HuH-7.5 (cell line): ENCODE measurements at places on chromosomes 12 and 14.
A peak's percentile ranks its signal among the peaks of the same experiment; 100 is the strongest.

DNA sequence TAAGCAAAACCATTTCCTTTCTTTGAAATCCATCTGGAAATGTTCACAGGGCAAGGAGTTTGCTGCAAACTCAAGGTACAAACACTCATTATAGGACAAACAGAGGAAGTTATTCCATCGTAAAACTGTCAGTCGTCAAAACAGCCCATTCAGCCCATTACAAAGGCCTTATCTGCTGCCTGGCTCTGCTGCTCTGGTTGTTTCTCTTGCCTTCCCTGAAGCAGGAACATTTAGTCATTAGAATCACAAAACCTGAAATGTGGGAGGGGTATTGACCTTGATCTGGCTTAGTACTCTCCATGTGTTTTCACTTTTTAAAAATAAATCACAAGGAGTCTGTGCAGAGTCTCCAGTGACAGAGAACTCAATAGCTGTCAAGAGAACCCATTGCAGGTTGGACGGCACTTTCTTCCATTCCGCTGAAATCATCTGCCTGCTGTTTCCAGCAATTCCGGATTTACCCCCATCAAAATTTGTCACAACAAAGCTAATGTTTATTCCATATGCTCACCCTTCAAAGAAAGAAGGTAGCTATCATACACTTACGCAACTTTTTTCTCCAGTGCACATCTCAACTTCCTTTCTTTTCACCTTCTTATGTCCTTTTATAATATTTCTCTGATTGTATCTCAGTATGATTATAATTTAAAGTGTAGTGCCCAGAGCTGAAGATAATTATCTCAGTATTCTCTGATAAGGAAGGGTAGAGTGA, 24.6 kb upstream of the ITPR2 start:
- no peak for DNase-seq

DNA sequence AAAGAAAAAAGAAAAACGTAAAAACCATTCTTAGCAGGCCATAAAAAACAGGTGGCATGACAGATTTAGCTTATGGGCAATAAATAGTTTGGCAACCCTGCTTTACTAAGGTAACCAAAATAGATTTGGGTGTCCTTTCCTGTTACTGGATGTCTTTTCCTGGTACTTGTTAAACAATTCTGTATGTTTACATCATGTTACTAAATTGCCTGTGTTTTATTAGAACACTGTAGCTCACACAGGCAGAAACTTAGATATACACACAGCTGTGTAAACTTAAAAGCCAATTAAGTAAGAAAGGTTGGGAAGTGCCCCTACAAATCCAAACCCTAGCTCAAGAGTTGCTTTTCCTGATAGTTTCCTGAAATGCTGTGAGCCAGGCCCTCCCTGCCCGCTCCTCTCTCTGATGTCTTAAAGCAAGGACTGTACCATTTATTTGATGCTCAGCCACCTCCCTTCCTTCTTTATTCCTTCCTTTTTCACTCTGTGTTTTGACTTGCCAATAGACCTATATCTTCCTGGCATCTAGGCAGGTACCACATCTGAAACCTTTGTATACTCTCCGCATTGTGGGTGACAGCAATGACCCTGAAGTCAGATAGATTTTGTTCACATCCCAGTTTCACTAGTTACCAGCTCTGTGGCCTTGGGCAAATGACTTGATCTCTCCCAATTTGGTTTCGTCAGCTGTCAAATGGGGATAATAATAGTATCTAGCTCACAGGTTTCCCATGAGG, 3.7 kb upstream of the CAMKK2 start:
- DNase-seq, result no peak

DNA sequence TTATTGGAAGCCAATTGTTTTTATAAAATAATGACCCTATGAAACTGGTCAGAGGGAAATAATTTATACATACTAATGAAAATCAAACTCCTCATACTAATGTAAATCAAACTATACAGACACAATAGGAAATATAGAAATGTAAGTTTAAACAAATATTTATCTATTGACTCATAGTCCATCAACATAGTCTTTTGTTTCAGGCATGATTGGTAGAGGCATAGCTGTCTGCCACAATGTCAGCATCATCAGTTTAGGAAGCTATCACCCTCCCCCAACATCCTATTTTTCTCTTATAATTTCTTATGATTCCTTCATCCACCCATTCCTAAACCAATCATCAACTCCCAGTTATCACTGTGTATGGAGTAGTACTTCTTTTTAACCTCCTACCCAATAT, 117.7 kb downstream of the SLC38A6 start:
- DNase-seq, result no peak

DNA sequence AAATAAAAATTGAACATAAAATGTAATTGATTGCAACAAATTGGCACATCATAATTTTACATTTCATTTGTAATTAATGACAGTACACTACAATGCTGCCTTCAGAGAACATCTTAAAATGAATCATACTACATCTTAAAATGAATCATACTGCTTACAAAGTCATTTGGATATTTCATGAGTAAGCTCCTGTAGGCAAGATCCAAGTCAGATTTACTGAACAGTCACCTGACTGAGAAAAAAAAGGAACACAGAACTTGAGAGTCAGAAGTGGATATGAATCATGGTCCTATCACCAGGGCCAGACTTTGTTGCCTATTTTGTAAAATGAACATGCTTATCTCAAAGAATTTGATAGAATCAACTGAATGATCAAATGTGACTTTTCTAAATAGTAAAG, 32.7 kb upstream of the FBLN5 start:
- DNase-seq, result no peak

GRCh38 chr14:32934881-32935633, 3.6 kb upstream of the NPAS3 start:
- no peak for DNase-seq

GRCh38 chr12:132218915-132219314, 74.7 kb downstream of the NOC4L start:
- DNase-seq, result peak; percentile 76

DNA sequence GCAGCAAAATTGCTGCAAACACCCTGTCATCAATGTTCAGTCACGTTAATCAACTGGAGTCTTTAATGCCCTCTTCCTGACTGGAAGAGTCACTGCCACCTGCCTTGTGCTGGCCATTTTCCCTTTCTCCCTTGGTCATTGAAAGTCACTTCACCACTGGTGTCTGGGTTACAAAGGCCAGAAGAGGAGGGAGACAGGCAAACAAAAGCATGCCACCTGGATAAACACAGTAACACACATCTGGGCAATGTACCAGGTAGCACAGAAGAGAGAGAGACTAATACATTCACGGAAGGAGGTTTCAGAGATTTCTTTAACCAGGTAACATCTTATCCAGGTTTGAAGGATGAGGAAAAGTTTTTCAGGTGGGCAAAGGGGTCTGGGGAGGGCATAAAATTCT, 32.7 kb downstream of the GPHB5 start:
- DNase-seq, result no peak

DNA sequence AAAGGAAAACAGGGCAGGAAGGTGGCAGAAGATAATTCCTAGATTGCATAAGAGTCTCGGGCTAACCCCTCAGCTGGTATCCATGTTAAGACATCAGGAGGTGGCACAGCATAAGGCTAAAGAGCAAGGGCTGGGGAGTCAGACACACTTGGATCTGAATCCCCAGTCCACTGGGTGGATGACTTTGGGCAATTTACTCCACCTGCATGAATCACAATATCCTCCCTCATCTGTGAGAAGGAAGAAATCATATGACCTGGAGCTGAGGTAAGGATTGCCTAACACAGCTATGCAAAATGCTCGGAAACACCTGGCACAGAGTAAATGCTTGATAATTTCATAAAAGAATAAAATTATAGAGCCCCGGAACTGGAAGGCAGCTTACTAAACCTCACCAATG, 217.9 kb downstream of the PIK3C2G start:
- DNase-seq, result no peak

GRCh38 chr12:7346551-7347225, 42.8 kb downstream of the ACSM4 start:
- DNase-seq, result no peak

GRCh38 chr12:2939191-2939590, 20.0 kb upstream of the TEAD4 start:
- DNase-seq, result no peak

DNA sequence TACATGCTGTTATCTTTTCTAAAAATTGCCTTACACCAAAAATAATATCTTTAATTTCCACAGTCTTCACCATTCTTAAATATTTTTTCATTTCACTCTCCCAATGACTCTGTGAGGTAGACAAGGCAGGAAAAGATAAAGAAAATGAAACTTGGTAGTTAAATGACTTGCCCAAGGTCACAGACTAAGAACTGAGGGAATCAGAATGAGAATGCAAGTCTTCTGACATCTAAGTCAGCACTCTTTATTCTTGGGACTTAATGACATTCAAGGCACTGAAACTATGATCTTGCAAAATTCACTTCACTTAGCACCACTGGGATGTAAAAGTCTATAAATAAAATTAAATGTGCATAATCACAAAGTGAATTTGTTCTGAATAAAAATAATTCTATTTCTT, 104.5 kb downstream of the SLC2A13 start:
- no peak for DNase-seq

DNA sequence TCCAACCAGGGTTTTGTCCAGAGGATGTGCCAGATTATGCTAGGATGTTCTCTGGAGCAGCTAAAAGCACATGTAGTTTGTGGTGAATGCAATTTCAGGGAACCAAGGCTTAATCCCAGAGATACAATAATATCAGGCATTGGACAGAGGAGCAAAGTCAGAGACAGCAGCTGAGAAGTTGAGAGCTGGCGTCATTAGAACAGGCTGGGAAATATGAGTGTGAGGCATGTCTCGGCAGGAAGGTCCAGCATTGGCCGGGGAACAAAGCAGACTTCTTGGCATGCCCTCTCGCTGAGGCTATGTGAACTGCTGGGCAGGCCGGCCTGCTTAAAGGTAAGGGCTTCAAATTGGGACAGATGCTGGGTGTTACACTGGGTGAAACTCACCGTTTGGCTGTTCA, 125.4 kb downstream of the CAND1 start:
- no peak for DNase-seq
